Stimulated activated CD8-positive, alpha-beta memory T cell treated with anti-CD3 and anti-CD28 coated beads, Interleukin-15, amount 100 ng/mL, for 4 hours (primary cell): ENCODE measurements at places on chromosomes 5 and 9.

- DNase-seq, result no peak
Observed at GRCh38 chr9:34084562-34084961, 35.9 kb upstream of the UBAP2 start.

- DNase-seq, result no peak
Observed at GRCh38 chr5:77893225-77893860, 117.2 kb upstream of the TBCA start.

DNA sequence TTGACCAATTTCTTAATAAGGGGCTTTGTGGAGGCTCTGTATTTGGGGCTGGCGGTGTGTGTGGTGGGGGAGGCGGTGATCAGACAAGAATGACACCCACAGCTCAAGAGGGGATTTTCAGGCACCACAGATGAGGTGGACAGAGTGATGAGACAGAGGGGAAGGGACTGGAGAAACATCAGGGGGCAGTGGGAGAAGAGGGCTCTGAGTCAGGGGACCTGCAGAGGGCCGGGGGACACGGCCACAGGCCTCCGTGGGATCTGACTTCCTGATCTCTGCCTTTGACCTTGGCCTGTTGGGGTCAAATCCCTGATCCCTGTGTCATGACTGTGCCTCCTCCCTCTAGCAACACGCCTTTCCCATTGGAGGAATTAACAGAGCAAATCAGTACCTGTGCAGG, 197.7 kb downstream of the C9orf50 start:
- no peak for DNase-seq

GRCh38 chr9:22157276-22157675, 148.2 kb upstream of the CDKN2B start:
- DNase-seq, result no peak

DNA sequence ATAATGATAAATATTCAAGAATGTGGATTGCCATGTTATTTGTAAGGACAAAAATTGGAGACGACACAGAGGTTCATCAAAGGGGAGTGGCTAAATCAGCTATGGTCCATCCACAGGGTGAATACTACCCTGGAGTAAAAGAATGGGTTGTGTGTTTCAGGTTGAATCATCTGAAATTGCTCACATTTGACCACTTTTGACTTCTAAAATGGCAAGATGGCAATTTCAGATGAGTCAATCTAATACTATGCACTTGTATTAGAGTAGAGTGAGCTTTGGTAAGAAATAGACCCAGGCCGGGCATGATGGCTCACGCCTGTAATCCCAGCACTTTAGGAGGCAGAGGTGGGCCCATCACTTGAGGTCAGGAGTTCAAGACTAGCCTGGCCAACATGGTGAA, 131.8 kb downstream of the GAPVD1 start:
- no peak for DNase-seq

GRCh38 chr5:45038366-45038987, 229.7 kb downstream of the MRPS30 start:
- DNase-seq, result no peak

DNA sequence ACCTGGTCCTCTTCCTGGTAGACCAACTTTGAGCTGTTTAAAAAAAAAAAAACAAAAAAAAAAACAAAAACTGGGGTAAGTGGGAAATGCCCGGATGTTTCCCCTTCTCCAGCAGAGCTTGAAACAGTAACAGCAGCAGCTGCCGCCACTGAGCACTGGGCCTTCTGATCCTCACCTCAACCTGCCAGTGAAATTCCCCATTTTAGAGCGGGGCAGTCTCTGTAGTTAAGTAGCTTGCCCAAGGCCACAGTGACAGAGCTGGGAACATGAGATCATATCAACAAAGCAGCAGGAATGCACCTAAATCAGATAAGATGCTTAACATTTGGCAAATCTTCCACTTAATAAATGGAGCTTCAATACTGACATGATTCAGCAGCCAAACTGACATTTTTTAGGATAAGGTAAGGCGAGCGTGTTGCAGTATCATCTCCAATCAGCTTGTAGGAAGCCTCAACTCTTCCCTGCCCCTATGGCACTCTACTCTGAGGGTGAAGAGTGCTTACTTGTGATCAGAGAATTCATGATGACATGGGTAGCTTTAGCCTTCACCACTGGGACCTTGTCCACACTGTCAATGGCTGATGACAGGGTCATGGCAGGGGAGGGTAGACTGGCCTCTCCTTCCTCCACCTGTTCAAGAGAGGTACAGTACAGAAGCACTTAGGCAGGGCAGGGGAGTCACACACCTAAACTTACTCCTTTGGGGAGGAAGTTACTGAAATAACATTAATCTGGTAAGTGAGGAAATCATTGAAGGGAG, 9.3 kb downstream of the KIAA1191 start:
- DNase-seq, result no peak

- no peak for DNase-seq
Observed at GRCh38 chr9:128020692-128021091, 39.9 kb upstream of the EEIG1 start.

GRCh38 chr5:137199966-137200365, 299.2 kb downstream of the SPOCK1 start:
- DNase-seq, result no peak
